Skeletal muscle cell (primary cell): ENCODE measurements at places on chromosomes 6 and 20.

DNA sequence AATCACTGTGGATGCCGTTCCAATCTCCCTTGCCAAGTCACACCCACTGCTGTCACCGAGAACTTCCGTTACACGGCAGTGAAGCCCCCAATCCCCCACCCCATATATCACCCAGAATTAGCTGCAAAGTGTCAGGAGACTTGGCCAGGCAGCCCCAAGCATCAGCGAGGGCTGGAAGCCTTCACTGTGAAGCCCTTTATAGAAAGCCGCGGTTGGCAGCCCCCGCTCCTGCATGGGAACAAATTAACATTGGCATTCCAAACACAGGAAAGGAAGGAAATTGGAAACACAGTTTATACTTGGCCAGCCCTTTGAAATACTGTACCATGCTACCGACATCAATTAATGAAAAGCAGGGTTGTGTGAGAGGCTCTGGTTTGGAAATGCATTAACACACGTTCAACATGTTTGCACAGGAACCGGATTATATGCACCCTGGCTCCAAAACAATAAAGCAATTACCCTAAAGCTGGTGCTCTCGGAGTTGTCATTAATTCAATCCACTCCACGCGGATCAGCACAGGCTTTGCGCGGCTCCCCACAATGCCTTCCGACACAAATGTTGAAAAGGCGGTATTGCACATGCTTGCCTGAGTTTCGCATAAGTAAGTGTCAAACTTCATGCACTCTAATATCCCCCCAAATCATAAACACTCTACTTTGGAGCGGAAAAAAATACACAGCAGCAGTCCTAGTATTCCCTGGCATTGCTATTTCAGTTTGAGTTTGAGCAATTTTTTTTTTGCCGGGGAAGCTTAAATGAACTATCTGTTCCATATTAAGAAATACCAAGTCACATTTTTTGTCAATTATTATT is 7.1 kb downstream of the BMP7 start:
- no peak for DNase-seq

DNA sequence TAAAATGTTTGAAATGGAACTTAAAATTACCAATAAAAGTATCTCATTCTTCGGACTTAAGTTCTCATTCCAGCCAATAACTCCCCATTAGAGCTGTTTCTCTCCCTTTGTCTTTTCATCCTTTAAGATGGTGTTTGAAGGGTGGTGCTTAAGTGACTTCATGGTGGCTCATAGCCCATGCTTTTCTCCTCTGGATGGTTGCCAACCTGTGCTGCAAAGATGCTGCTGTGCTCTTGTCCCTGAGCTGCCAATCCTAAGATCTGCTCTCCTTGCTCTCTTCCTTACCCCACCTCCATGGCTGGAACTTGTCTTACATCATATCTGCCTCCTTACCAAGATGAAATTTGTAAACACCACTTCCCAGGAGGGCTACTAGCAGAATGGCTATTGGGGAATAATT is 31.6 kb upstream of the PNRC1 start:
- DNase-seq: peak; percentile 80

GRCh38 chr6:5813625-5814027 is 193.1 kb downstream of the NRN1 start:
- no peak for DNase-seq

- peak; percentile 14 for DNase-seq
Observed at GRCh38 chr6:147905711-147906110, 397.2 kb downstream of the SAMD5 start.

- DNase-seq: no peak
Observed at GRCh38 chr6:20404641-20405032, 3.0 kb downstream of the E2F3 start.

DNA sequence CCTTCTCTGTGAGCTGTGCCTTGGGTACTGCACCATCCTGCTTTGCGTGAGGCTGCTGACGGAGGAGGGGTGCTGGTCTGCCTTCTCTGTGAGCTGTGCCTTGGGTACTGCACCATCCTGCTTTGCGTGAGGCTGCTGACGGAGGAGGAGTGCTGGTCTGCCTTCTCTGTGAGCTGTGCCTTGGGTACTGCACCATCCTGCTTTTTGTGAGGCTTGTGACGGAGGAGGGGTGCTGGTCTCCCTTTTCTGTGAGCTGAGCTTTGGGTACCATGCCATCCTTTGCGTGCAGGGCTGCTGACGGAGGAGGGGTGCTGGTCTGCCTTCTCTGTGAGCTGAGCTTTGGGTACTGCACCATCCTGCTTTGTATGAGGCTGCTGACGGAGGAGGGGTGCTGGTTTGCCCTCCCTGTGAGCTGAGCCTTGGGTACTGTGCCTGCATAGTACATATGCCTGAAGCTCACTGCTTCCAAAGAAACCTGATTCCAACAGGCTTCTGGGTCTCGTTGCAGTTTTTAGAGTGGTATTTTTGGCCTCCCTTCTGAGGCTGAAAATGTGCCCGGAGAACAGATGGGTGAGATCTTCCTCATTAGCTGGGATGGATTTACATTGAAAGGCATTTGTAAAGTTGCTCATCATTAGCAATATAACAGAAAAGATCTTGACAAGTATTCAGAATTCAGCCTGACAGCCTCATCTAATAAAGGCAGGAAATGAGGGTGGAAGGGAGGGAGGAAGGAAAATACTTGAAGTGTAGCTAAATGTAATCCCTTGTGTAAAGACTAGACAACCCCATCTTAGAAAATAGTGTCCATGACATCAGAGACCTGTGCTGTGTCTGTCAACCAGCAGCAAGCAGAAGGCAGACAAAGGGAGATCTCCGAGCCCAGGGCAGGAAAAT is 46.8 kb upstream of the UNC93A start:
- no peak for DNase-seq

GRCh38 chr6:108105571-108105970 is 31.0 kb upstream of the OSTM1 start:
- DNase-seq: no peak

DNA sequence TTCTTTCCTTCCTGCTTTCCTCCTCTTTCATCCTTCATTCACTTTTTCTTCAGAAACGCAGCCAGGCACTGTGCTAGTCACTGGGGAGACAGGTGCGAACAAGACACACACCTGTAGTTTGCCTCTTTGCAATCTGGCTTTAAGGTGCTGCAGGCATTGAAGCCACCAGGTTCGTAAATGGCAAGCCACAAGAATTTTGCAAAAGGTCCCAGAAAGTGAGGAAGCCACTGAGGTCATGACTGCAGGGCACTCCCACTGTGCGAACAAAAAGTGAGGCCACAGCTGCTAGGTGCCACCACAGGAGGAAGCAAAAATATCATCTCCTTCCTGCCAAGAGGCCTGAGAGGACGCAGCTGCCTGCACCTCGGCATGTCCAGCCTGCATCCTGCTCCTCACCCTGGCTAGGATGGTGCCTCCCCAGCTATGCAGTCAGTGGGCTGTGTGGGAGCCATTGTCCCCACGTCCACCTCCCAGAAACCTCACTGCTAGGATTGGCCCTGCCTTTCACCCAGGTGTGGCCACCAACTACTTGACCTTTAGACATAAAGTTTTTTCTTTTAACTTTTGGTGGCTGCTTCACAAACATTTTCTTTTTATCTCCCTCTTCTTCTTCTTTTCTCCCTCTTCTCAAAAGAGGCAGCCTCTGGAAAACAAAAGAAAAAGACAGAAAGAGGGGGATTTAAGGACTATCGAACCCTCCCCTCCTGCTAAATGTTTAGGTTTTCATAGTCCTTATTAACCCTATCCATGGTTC is 230.8 kb downstream of the BCAS1 start:
- DNase-seq: no peak

- no peak for DNase-seq
Observed at GRCh38 chr6:35299674-35300073, 2.1 kb downstream of the DEF6 start.

DNA sequence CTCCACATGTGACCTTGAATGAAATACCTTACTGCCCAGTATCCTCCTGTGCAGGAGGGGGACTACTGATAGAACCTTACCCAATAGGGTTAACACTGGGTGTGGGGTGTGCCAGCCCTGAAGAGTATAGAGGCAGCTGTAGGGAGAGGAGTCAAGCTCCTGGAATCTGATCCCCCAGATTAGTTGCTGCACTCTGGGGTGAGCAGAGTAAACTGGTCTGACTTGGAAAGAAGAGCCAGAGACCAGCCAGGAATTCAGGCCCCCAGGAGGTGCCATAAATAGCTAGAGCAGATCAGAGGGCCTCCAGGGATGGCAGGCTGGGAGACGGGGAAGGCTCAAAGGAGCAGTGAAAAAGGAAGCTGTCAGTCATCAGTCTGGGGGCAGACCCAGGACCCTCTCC is 3.5 kb upstream of the APOBEC2 start:
- DNase-seq: no peak

- no peak for DNase-seq
Observed at GRCh38 chr6:7813704-7814103, 87.8 kb downstream of the BMP6 start.

- no peak for DNase-seq
Observed at GRCh38 chr6:105204331-105204730, 24.5 kb upstream of the POPDC3 start.

DNA sequence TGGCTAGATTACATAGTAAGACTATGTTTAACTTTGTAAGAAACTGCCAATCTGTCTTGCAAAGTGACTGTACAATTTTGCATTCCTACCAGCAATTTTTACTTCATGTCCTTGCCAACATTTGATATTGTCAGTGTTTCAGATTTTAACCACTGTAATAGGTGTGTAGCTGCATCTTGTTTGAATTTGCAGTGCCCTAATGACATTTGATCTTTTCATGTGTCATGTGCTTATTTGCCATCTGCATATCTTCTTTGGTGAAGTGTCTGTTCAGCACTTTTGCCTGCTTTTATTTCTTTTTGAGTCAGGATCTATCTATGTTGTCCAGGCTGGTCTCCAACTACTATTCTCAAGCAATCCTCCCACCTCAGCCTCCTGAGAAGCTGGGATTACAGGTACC is 2.4 kb upstream of the PRPH2 start:
- no peak for DNase-seq

GRCh38 chr6:137824556-137824879 is 42.5 kb upstream of the TNFAIP3 start:
- DNase-seq: no peak

DNA sequence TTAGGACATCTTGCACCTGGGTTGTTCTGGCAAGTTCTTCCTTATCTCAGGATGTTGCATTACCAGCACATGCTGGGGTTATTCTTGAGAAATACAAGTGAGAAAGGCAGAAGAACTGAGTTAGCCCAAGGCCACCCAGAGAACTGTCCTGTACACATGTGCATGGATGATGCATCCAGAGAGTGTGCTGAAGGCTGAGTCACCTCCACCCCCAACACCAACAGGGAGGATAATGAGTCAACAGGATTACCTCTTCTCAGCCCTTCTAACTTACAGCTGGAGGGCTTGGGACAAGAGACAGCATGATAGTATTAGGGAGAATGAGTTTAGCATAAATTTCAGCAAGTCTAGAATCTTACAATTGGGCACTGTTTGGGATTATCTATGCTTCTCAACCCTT is 8.5 kb downstream of the SCGN start:
- peak; percentile 46 for DNase-seq

GRCh38 chr6:167266830-167267555 is 24.1 kb upstream of the UNC93A start:
- no peak for DNase-seq

- DNase-seq: no peak
Observed at GRCh38 chr6:118876814-118877213, 17.1 kb upstream of the ASF1A start.

GRCh38 chr6:104572901-104573300 is 286.8 kb downstream of the HACE1 start:
- no peak for DNase-seq

GRCh38 chr6:27312950-27313271 is 838 bp upstream of the POM121L2 start:
- DNase-seq: no peak

GRCh38 chr6:158775832-158776231 is 43.3 kb downstream of the EZR start:
- DNase-seq: no peak

GRCh38 chr6:30985490-30985889 is 2.0 kb downstream of the MUC21 start:
- no peak for DNase-seq

- no peak for DNase-seq
Observed at GRCh38 chr20:42650191-42650746, 539.4 kb downstream of the PTPRT start.

- DNase-seq: no peak
Observed at GRCh38 chr6:140636271-140636907, 1261.9 kb upstream of the CITED2 start.

- DNase-seq: no peak
Observed at GRCh38 chr6:38688579-38689087, 14.3 kb downstream of the GLO1 start.

DNA sequence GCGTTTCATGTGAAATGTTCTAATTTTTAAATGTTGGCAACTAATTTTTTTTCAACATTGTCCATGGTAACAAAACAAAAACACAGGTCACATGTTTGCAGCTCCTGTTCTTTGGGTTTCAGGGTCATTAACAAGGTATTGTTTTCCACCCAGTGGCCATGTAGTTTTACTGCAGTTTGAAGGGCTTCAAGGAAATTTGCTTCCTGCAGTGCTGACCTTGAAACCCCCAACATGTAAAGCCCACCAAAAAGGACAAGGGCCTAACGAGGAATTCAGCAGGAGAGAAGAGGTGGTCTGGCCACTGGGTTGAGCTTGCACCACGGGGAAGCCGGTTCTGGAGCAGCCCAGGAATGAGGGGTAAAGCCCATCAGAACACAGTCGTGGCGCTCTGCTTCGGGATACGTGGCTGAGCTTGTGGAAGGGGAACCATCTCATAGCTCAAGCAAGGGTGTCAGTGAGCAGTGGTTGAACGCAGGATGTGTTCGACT is 13.9 kb upstream of the KLHL31 start:
- DNase-seq: no peak
